Activated naive CD8-positive, alpha-beta T cell treated with anti-CD3 and anti-CD28 coated beads, Interleukin-2, amount 50 U/mL, for 24 hours (primary cell): ENCODE measurements at places on chromosomes 5 and 9.
A peak's percentile ranks its signal among the peaks of the same experiment; 100 is the strongest.

DNA sequence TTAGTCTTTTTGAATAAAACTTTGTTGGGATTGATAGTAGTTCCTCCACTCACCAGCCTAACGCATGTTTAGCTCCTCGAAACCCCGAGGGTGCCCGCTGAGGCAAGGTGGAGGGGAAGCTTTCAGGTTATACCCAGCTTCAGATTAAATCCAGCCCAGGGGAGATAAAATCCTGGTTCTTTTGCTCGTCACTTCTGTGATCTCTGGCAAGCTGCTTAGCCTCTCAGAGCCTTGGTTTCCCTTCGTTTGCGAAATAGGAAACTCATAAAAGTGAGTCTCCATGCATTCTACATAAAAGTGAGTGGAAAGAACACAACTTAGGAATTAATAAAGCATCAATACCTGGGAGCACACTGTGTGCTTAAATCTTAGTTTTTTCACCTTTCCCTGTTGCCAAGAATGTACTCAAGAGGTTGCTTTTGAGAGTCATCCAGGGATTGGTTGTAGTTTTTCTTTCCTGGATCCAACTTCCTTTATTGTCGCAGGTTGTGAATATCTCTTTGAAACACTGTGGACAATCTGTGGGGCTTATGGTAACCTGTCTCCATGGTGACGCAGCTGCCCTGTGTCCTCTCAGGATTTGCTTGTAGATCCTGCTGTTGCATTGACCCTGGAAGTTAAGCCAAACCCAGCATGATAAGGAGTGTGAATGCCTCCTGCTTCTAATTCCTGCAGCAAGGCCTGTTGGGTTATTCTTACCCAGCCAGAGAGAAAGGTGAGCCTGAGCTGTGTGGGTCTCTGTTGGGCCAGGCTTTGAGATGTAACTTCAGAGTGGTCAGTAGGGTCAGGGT, 2.0 kb downstream of the GALNT12 start:
- DNase-seq: no peak
- H3K27ac ChIP-seq: no peak overlapping the region
- peak overlapping the region; percentile 82 for H3K4me3 ChIP-seq
- H3K36me3 ChIP-seq: peaks cover 5% of the 10 kb centered on the region
- peaks cover 31% of the 10 kb centered on the region for H3K4me1 ChIP-seq
- peaks cover 2% of the 10 kb centered on the region for H3K27me3 ChIP-seq

DNA sequence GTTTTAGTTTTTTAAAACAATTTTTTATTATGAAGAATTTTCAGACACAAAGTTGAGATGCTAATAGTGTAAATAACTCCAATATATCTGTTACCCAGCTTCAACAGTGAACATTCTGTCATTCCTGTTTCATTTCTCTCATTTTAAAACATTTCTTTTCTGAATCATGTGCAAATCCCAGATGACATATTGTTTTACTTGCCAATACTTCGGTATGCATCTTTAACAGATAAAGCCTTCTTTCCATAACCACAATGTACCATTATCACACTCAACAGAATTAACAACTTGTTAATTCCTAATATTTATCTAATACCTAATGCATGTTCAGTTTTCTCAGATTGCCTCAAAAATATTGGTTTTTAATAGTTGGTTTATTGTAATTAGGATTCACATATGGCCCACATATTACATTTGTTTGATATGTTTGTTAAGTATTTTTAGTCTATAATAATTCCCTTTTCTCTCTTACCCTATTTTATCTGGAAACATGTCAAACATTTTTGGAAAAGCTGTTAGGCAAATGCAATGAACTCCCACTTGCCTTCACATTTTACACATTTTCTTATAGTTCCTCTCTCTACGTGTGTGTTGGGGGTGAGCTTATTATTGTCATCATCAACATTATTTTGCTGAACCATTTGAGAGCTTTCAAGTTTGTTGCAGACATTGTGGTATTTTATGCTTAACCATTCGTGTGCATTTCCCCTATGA, 58.7 kb upstream of the ANKRD55 start:
- H3K27me3 ChIP-seq: no peaks in the 10 kb centered on the region
- no peak overlapping the region for H3K27ac ChIP-seq
- H3K4me3 ChIP-seq: no peak overlapping the region
- no peak for DNase-seq
- no peaks in the 10 kb centered on the region for H3K36me3 ChIP-seq

DNA sequence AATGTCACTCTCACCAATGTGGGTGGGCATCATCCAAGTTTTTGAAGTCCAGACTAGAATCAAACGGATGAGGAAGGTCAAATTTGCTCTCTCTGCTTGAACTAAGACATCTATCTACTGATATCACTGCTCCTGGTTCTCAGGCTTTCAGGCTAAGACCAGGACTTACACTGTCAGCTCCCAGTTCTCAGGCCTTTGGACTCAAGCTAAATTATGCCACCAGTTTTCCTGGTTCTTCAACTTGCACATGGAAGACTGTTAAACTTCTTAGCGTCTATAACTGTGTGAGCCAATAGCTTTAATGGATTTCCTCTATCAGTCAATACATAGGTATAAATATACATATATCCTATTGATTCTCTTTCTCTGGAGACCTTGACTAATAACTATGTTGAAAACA, 35.3 kb downstream of the LYRM7 start:
- no peak overlapping the region for H3K27ac ChIP-seq
- H3K27me3 ChIP-seq: no peaks in the 10 kb centered on the region
- peaks cover 35% of the 10 kb centered on the region for H3K4me1 ChIP-seq
- peaks cover 5% of the 10 kb centered on the region for H3K36me3 ChIP-seq
- H3K4me3 ChIP-seq: no peak overlapping the region

- H3K4me1 ChIP-seq: peaks cover 64% of the 10 kb centered on the region
- peaks cover 40% of the 10 kb centered on the region for H3K36me3 ChIP-seq
- peak overlapping the region; percentile 79 for H3K4me3 ChIP-seq
- H3K27me3 ChIP-seq: no peaks in the 10 kb centered on the region
- peak overlapping the region; percentile 99 for H3K27ac ChIP-seq
Measured at GRCh38 chr9:130128251-130128650, 44.0 kb upstream of the NCS1 start.

GRCh38 chr9:117470902-117471301, 56.0 kb upstream of the ASTN2 start:
- peaks cover 5% of the 10 kb centered on the region for H3K27me3 ChIP-seq
- H3K4me1 ChIP-seq: no peaks in the 10 kb centered on the region
- no peak for DNase-seq
- H3K36me3 ChIP-seq: no peaks in the 10 kb centered on the region

DNA sequence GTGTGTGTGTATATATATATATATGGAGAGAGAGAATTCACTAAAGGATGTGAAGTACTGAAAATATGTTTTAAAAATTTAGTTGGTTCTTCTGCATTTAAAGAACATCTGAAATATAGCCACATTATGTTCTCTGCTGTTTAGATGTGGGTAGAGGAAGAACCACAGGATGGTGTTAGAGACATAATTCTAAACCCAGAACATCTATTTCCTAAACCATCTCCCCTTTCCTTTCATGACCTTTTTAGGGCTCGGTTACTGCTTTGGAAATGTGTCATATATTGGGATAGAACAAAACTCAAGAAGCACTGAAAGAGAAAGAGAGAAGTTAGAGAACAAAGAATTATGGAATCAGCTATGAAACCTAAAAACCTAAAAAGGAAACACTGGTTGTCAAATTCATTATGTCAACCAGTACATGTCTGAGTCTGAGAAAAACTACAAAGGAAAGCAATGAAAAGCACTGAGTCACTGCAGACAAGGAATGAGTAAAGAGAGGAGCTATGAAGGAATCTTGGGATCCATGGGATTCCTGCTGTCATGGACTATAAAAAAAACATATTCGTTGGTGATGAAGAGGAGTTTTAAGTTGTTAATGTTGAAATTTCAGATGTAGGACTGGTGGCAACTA, 28.4 kb downstream of the SLC12A2 start:
- H3K27ac ChIP-seq: no peak overlapping the region
- H3K36me3 ChIP-seq: peaks cover 55% of the 10 kb centered on the region
- H3K4me3 ChIP-seq: no peak overlapping the region
- no peak for DNase-seq
- peaks cover 8% of the 10 kb centered on the region for H3K4me1 ChIP-seq

GRCh38 chr5:89830691-89831090, 578.9 kb downstream of the CETN3 start:
- no peak overlapping the region for H3K4me3 ChIP-seq
- H3K27me3 ChIP-seq: no peaks in the 10 kb centered on the region
- no peak overlapping the region for H3K27ac ChIP-seq
- peaks cover 2% of the 10 kb centered on the region for H3K4me1 ChIP-seq
